Urothelium cell line (cell line): ENCODE measurements at places on chromosomes 7 and 10.

DNA sequence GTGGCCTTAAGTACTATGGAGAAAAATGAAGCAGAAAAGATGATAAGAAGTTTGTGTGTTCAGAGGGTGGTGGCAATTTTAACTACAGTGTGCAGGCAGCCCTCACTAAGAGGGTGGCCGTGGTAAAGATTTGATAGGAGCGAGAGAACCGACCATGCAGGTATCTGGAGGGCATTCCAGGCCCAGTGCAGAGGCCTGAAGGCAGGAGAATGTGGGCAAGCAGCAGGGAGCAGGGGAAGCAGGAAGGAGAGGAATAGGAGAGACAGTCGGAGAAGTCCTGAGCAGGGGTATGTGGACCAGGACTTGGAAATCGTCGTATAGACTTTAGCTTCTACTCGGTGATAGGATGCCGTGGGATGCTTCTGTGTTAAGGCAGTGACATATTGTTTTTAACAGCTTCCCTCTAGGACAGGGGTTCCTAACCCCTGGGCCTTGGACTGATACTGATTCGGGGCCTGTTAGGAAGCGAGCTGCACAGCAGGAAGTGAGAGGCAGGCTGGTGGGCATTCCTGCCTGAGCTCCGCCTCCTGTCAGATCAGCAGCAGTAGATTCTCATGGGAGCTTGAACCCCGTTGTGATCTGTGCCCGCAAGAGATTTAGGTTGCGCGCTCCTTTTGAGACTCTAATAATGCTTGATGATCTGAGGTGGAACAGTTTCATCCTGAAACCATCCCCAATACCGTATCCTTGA is 227.2 kb downstream of the CCDC3 start:
- DNase-seq: no peak

- DNase-seq: no peak
Measured at GRCh38 chr7:134356421-134356936, 39.7 kb upstream of the SLC35B4 start.

DNA sequence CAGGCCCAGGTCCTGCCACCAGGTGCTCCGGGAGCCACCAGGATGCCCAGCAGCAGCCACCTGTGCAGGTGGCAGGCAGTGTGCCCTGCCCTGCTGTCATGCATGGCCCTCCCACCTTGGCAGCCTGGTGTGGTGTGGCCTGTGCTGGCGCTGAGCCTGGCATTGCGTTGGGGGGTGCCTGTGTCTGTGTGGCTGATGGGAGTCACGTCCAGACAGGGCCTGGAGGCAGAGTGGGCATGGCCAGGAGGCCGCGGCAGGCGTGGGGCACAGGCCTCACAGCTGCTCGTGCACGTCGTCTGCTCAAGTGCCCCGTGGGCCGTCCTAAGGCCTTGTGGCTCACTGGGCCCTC is 8.7 kb downstream of the TTYH3 start:
- DNase-seq: no peak

- DNase-seq: no peak
Measured at GRCh38 chr7:44182827-44183226, 6.4 kb downstream of the GCK start.

DNA sequence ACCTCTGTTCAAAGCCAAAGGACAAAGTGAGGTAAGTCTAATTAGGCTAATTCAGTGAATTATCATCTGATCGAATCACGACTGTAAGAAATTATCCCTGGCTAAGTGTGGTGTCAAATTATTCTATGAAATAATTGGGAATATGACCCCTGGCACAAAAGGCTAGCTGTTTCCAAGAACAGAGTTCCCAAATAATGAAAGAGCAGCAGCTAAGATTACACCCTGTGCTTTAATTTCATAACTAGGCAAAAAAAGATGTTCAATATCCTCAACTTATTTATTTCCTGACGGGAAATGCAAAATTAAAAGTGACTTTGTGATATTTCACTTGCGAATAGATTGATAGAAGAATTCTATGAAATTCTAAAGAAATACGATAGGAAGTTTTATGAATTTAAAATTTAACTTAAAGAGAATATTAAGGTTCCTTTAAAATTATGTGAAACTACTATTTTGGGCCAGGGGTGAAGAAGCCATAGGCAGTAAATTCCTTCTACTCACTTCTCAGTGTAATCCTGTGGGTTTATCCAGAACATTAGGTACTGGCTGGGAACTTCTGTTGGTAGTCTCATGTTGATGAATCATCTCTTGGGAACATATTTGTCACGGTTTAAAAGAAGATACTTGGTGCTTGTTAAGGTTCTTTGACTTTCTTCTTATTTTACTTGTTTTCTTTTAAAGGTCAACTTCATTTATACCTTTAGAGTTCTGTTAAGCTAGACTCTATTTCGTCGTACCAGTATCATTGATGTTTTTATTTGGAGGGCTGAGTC is 148.5 kb downstream of the POLR1F start:
- DNase-seq: peak; percentile 14

GRCh38 chr10:22681783-22682183 is 32.6 kb downstream of the PIP4K2A start:
- DNase-seq: peak; percentile 68
